ENCODE measurements at places on chromosomes 4 and X.

- DNase-seq = no peak
Observed at GRCh38 chr4:7630568-7631287, 196.0 kb upstream of the PSAPL1 start.

- DNase-seq = no peak
Observed at GRCh38 chr4:149823769-149824221, 8.2 kb upstream of the IQCM start.

DNA sequence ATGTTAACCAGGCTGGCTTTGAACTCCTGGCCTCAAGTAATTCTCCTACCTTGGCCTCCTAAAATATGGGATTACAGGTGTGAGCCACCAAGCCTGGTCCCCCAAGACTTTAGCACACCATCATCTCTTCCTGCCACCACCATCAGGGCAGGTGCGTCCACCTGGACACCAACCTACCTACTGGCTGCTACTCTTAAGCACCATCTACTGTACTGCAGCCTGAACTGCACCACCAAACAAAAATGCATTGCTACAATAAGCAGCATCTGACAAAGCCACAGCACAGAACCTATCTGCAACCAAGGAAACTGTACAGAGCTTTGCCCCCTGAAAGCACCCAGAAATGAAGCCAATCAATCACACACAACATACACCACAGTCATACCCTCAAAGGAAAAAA is 139.7 kb downstream of the EFHC2 start:
- no peak for DNase-seq

- DNase-seq = no peak
Observed at GRCh38 chr4:1813915-1814314, 20.8 kb downstream of the FGFR3 start.

DNA sequence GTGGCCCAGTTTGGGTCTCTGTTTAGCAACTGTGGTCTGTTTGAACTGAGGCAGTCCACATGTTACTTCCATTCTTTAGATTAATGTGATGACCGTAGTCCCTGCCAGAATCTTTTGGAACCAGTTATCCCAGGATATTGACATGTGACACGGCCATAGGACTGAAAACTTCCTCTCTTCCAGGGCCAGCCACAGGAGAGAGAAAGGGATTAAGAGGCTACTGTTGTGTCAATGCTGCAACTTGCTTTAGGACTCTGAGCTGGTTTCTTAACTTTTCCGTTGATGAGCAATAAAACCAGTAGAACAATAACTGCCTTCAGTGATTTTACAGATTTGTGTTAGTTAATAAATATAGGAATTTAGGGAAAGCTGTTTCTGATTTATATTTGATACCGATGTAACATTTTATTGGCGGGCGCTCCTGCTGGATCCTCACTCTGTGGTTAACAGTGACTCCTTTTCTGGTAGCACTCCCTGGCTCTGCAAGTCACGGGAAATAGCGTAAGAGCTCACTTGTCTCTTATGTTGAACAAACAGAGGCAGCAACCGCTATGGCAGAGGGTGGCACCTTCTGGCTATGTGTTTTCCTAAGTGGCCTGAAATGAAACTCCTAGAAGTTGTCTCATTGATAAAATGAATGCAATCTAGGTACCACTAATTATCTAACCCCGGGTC is 2.5 kb downstream of the TENM3 start:
- DNase-seq = no peak

GRCh38 chrX:111567542-111568255 is 56.3 kb downstream of the SERTM2 start:
- DNase-seq = no peak

DNA sequence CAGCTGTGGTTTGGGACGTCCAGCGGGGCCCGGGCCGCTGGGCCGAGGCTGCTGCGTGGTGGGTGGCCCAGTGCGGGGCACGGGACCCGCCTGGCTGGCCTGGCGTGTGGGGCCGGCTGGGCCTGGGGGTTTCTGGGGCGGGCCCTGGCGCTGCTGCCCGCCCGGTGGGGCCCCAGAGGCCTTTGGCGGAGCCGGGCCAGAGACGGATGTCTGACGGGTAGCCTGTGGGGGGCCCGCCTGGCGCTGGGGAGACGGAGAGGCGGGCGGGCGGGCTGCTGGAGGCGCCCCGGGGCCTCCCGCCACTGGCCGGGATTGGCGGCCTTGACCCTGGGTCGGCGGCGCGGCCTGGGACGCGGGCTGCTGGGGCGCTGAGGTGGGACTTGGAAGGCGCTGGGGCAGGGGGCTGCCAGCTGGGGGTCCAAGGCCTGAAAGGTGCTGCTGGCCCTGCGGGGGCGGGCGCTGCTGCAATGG is 8.1 kb upstream of the TIMP1 start:
- DNase-seq = no peak

- DNase-seq = peak; percentile 47
Observed at GRCh38 chr4:128177498-128177897, 110.1 kb downstream of the PGRMC2 start.

GRCh38 chr4:110510955-110511544 is 35.1 kb downstream of the ENPEP start:
- DNase-seq = peak; percentile 66

GRCh38 chr4:159343116-159343515 is 240.2 kb downstream of the RAPGEF2 start:
- no peak for DNase-seq

- no peak for DNase-seq
Observed at GRCh38 chr4:187204389-187204918, 480.8 kb upstream of the FAT1 start.

- DNase-seq = no peak
Observed at GRCh38 chr4:154958621-154959358, 177.7 kb downstream of the RBM46 start.

DNA sequence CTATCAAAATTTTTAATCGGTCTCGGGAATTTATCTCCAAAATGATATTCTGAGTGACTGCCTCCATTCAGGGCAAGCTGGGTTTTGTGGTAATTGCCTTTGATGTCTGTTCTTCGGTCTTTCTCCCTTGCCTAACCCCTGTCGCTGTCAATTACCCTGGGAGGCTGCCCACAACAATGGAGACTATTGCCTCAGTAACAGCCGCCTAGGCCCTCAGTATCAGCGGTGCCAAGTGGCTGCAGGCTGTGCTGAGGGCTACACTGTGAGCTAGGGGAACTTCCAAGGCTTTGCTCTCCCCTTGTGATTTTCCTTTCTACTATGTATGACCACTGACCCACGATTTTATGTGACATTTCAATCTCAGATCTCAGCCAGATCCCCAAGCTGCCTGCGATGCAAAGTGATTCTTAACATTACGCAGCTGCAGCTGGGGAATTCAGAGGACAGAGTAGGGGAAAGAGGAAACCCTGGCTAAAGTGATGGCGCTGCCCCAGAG is 36.3 kb upstream of the REST start:
- DNase-seq = no peak

DNA sequence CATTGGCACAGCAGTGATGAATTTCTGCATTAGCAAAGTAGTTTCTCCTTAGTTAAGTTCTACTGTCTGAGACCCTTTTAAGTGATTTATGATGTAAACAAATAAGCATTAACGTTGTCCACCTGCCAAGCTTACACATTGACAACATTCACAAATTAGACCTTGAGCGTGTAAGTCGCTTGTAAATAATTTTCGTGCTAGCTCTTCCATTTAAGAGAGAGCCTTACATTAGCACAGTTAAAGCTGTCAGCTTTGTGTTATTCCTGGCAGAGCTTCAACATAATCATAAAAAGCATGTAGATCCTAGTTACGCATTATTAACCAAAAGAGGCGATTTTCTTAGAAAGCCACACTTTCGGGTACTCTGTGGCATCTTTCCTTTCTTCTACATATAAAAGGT is 127.7 kb downstream of the DCTD start:
- DNase-seq = no peak

GRCh38 chrX:18871161-18871890 is 112.6 kb downstream of the PHKA2 start:
- no peak for DNase-seq

DNA sequence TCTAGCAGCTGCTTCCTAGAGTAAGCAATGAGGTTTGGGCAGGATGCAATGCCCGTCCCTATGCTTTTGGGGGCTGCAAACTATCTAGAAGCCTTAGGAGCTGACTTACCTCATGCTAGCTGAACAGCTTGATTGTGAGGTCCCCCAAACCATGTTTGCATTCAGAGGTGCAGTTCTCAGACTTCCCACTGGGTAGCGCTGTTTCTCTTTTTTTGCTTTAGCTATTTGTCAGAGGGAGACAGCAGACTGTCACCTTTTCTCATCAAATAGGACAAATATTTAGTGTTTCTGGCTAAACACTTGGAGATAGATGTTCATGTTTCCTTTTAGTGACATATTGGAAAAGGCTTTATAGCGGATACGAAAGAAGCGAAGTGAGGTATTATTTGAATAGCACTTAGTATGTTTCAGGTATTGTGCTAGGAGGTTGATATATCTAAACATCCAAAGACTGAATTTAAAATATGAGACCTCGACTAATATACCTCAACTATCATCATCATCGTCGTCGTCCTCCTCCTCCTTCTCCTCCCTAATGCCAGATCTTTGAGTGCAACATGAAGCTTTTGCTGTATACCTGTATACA is 18.7 kb upstream of the TMEM192 start:
- DNase-seq = peak; percentile 71

- DNase-seq = no peak
Observed at GRCh38 chrX:2609431-2610238, 81.5 kb upstream of the CD99 start.

GRCh38 chrX:49959602-49960001 is 37.2 kb downstream of the CLCN5 start:
- no peak for DNase-seq

DNA sequence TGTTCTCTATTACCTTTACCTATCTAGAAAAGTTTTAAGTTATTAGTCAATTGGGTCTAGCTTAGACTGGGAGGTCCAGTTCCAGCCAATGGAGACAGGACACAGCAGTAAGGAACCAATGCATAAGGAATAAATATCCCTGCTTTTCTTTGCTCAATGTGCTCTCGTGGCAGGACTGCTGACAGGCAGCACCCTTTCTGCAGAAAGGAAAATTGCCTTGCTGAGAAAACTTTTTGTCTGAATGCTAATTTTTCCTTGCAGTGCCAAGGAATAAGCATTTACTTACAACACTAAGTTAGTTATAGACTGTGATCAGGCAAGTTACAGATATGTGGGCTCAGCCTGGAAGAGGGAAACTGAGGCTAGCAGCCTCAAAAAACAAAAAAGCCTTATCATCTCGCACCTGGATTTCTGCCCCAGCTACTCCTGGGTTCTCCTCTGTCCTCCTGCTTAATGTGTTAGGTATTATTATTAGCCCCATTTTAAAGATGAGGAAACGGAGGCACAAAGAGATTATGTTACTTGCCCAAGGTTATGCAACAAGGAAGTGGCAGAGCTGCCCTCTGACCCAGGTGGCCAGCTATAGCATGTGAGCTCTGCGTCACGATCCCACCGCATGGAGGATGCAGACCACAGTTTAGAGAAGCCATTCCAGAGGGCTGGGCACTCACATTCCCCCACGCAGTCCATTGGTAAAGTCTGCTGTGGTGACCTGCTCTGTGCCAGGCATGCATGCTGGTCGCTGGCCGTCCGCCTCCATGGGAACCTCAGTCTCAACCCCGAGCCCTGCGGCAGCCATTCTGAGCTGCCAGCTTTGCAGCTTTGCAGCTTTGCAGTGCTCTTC is 40.5 kb upstream of the C4orf50 start:
- no peak for DNase-seq

- no peak for DNase-seq
Observed at GRCh38 chr4:1807332-1807777, 14.3 kb downstream of the FGFR3 start.

DNA sequence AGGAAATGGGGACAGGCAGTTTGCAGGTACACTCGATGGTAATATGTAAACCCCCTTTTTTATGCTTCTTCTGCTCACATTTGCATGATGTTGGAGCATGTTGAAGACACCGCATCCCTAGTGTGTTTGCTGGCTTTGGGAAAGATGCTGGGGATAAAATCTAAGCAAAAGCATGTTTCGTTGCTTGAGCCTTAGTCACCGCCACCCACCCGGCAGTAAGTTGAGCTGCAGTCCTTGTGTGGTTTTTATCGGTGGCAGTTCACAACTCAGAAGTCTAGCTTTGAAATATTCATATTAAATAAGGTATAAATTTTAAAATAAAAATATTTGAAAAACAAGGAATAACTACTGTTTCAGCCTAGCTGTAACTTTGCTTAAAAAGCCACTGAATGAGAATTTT is 21.7 kb upstream of the MND1 start:
- no peak for DNase-seq

DNA sequence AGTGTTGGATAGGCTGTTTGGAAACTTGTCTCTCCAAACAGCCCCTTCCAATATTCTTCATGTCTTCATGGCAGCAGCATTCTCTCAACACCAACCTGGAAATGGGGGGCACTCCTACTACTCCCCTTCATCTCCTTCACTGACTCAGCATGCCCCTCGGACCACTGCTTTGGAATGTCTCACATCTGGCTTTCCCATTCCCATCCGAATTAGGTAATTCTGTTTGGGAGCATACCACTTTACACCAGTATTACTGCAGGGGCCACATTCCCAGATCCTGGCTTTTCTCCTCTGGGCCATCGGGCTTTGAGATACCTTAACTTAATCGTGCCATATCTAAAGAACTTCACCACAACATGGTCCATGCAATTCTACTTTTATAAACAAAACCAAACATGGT is 100.8 kb downstream of the MAML3 start:
- no peak for DNase-seq

DNA sequence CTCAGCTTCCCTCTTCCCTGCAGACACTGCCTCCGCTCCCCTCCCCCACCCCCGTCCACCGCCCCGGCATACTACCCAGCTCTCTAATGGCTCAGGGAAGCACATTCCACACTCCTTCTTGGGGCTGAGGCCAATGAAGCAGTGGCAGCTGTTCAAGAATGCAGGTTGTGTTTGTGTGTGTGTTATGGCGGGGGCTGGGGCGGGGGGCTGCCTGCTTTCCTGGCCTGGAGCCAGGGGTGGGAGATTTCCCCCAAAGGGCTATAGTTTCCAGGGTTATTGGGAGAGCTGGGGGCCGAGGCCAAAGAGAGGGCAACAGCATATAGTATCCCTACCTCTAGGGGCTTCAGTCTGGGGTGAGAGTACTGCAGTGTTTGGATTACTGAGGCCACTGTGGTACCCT is 149.4 kb downstream of the EFNB1 start:
- DNase-seq = no peak

DNA sequence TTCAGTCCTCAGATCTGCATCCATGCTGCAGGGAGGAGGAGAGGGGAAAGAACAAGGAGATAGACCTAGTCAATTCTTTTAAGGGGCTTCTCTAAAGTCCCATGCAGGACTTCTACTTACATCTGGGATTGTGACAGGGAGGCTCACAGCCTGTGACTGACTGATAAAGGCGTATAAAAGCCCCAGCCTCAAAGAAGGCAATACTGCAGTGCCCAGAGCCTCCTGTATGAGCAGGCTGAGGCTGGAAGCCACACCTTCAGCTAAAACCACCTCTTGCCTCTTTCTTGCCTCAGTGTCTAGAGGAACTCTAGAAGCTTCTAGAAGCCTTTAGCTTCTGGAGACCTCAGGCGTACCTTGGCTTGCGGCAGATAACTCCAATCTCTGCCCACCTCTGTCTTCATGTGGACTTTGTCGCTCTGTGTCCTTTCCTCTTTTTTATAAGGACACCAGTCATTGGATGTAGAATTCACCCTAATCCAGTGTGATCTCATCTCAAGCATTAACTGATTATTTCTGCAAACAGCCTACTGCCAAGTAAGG is 6.0 kb upstream of the ZCCHC4 start:
- DNase-seq = no peak

- no peak for DNase-seq
Observed at GRCh38 chr4:22721204-22721603, 28.5 kb downstream of the GBA3 start.
